ENCODE measurements at places on chromosomes 2 and 18.

DNA sequence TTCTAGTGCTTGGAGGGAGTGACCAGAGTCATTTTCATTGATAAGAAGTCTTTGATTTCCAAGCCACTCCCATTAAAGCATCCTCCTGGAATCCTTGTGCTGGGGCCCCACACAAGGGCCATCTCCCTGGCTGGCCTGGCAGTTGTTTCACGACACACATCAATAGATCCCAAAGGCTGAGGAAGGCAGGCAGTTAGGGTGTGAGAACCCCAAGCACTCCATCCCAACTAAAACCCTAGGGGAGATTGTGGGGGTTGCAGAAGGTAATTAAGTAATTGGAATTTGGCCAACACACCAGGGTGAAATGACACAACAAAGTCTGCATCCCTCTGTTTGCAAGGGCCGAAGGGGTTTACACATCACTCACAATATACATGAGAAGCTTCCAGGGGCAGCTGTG lies 578.1 kb upstream of the SYT4 start:
- no peak for DNase-seq

GRCh38 chr2:134290358-134290757 lies 36.5 kb downstream of the MGAT5 start:
- DNase-seq = no peak

- no peak for DNase-seq
These were observed 188.1 kb downstream of the ZEB2 start for GRCh38 chr2:144331674-144332355.

- DNase-seq = no peak
These were observed 121.5 kb upstream of the SCN1A start for GRCh38 chr2:166249318-166249717.

DNA sequence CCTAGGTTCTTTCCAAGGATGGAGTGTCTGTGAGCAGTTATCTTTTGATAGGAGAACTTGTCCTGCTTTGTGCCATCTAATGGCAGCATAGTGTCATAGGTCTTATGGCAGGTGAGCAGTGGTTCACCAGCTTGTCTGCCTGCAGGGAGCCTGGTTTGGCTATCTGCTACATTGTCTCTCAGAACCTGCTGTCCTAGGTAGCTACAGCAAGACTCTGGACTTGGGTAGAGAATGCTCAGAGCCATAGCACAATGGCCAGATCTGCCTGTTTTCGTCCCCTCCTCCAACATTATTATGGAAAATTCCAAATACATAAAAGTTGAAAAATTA lies 28.3 kb downstream of the AGFG1 start:
- DNase-seq = no peak
